ENCODE measurements at places on chromosomes 12 and 14.

DNA sequence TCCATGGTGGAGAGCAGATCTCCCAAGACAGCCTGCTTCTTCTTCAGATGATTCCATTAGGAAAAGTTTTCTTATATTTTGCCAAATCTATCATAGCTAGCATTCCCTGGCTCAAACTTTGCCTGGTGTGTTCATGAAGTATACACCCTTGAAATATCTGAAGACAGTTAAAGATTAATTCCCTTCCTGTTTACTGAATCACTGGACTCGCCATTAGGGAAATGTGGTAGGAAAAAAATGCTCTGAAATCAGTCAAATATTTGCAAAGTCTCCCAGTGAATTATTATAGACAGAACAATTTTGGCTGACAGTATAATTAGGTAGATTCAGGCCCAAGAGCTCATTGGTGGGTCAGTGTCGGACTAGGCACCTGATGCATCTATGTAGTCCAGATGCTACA is 86.5 kb downstream of the PDZRN4 start:
- DNase-seq: no peak

DNA sequence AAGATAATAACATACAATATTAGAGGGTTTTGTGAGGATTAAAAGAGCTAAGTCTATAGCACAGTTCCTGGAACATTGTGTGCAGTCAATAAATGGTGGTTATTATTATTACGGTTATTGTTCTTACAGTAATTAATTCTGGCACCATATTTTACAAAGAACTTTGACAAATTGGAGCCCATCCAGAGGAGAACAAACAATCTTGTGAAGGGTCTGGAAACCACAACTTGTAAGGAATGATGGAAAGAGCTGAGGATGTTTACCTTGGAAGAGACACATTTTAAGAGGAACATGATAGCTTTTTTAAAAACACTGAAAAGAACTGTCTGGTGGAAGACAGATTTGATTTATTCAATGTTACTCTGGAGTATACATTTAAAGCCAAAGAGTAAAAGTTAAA is 150.5 kb upstream of the KRR1 start:
- DNase-seq: no peak

- no peak for DNase-seq
Measured at GRCh38 chr12:94615260-94616181, 34.8 kb downstream of the TMCC3 start.

DNA sequence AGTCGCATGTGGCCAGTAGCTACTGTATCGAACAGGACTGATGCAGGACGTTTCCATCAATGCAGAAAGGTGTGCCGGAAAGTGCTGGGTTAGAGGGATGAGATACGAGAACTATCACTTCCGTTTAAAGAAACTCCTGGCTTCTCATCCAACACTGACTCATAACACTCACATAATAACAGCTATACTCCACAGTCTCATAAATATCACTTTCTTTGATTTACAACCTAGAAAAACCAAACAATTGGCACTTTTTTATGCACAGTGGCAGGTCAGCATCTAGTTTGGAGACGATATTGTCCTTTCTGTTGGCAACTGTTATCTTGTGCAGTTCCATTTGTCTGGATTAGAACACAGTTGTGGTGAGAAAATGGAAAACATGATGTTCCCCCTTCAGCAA is 43.4 kb downstream of the SLC25A21 start:
- DNase-seq: no peak

- DNase-seq: no peak
Measured at GRCh38 chr12:31325524-31325875, 450 bp downstream of the SINHCAF start.

DNA sequence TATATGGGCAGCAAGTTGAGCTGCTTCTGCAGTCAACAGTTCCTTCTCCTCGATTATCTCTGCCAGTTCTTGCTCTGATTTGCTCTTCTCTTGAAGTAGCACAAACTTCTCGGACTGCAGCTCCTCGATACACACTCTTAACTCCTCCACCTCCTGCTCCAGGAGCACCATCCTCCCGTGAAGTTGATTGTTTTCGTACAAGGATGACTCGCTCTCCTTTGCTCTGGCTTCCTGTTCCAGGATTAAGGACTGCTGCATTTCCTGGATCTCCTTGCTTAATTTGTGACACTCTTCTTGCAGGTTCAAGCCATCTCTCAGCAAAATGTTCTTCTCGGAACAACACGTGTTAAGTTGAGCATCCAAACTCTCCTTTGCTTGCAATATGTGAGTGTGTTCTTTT is 56.2 kb upstream of the VPS33A start:
- DNase-seq: no peak

GRCh38 chr12:3061501-3062215 is 15.5 kb upstream of the TSPAN9 start:
- no peak for DNase-seq

- no peak for DNase-seq
Measured at GRCh38 chr12:47271800-47272239, 192.1 kb upstream of the AMIGO2 start.

DNA sequence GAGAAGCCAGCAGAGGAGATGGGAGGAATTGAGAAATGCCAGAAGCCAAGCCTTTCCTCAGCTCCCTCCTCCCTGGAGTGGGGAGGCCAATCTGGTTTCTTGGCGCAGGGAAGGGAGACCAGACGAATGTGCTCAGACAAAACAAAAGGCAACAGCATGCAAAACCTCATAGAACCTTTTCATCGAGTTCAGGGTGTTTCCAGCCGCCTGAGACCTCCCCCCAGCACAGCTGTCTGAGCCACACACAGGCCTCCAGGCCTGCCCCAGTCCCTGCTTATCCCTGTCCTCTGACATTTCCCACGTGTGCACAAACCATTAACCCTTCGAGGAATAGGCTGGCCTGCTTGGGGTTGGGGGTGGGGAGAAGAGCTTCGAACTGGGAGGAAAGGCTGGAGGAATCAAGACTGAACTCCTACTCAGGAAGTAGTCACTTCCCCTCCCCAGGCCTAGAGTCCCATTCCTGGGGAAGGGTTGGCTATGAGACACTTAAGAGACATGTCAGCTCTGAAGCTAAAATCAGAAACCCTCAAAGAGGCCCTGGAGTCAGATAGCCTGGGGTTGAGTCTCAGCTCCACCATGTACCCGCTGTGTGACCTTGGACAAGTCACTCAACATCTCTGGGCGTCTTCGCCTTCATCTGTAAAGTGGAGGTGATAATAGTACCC is 10.7 kb downstream of the TBX3 start:
- no peak for DNase-seq

DNA sequence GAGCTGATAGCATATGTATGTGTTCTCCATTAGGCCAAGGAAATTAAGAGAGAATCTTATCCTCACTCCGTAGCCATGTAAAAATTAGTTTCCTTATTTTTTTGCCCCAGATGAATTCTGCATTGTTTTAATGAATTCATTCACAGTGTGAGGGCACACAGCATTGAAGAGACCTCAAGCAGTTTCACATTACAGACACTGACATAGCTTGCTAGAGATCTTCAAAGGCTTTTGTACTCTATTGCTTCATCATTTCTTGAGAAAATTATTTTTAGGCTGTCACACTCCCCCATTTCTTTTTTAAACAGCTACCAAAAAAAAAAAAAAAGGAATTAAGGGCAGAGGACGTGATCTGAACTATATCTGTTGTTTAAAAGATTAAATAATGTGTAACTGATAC is 251.1 kb downstream of the BCAT1 start:
- DNase-seq: no peak

- no peak for DNase-seq
Measured at GRCh38 chr14:59333668-59334067, 131.5 kb downstream of the GPR135 start.

- no peak for DNase-seq
Measured at GRCh38 chr14:84749191-84749955, 780.6 kb upstream of the FLRT2 start.

- no peak for DNase-seq
Measured at GRCh38 chr12:14664434-14665023, 31.9 kb downstream of the GUCY2C start.

- no peak for DNase-seq
Measured at GRCh38 chr14:32077081-32078022, at the start of gene ARHGAP5. Gene ARHGAP5 (plus strand): TSS chr14:32077304. CDS start chr14:32090670, 13,366 bp downstream.

Data from anterior cingulate cortex (tissue), 58 donors.